Activated CD4-positive, alpha-beta T cell treated with anti-CD3 and anti-CD28 coated beads, Interleukin-2, Interleukin-4, amounts not matched to agents 100 ng/mL and 50 ng/mL, durations not matched to agents 16 hours and 8 hours (primary cell): ENCODE measurements at places on chromosomes 16 and 17.
A peak's percentile ranks its signal among the peaks of the same experiment; 100 is the strongest.

- DNase-seq: peak; percentile 44
These were observed 92.4 kb downstream of the RGS9 start for GRCh38 chr17:65229621-65229995.

DNA sequence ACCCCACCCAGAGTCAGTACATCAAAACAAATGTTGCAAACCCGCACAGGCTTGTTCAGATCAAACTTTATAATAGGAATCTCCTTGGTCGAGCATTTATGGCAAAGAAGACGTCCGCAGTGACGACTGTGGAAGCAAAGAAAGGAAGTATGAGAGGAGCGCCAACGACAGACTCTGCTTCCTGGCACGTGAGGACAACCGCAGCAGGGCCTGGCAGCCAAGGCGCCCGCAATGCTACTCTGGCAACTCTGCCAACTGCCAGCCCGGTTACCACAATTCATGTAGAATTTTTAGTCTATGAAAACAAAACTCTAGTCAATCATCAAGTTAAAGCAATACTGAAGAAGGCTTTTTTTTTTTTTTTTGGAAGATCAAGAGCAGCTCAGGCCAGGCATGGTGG lies 24.8 kb downstream of the CYB5D2 start:
- no peak for DNase-seq

DNA sequence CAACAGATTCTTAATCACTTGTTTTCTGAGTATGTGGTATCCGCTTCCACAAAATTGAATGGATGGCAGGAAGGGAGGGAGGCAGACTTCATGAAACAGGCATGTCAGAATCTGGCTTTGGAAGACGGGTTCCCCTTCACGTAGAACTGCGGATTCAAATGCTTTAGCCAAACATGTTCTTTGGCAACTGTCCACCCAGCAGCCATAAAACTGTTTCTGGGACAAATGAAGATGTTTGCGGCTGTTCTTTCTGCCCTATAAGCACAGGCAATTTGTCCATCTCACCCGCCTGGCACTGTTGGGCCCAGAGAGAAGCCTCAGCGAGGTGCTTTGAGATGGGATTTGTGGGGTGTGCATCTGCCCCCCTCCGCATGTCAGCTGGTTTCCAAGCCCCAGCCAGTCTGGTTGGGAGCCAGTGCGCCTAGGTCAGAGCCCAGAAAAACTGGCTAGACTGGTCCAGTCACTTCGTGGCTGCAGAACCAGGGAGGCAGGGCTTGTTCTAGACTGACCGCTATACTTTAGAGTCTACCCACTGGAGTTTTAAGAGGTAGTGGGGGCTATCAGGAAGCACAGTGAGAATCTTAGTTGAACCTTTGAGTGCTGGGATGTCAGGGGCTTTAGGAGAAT lies 6.3 kb downstream of the CRHR1 start:
- DNase-seq: no peak

DNA sequence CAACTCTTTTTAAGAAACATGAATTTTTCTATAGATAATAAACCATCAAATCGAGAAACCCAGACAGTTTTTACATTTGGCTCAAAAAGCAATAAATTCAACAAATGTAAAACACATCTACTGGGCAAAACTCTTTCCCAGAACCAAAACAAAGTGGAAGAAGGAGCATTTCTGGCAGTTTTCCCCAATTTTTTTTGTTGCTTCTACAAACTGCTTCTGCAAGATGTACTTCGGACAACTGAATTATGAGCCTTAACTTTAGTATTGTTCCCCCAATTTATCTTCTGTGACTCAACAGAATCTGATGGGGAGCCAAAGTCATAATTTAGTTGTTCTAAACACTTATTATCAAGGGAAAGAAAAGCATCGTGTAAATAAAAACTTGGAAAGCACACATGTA lies 1047.2 kb downstream of the CDH11 start:
- DNase-seq: no peak

DNA sequence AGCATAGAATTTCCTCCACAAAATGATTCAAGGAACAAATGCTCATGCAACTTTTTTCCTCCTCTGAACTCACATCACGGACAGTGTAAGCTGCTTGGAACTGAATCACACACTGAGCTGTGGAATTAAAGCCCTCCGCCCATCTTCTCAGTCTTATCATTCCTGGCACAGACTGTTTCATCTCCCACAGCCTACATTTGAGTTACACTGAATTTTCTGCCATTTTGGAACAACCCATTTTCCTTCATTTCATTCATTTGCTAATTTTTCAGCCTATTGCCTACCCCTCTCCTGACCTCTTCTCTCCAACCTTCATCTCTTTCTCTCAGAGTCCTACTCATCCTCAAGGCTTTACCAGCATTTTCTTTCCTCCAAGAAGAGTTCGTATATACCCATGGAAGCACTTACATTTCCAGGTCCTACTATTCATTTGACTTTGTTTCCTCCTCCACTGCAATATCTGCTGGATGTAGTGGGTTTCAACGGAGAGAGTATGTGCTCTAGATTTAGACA lies 39.1 kb upstream of the TOM1L1 start:
- no peak for DNase-seq

GRCh38 chr16:5032748-5033167 lies 977 bp downstream of the NAGPA start:
- DNase-seq: no peak

DNA sequence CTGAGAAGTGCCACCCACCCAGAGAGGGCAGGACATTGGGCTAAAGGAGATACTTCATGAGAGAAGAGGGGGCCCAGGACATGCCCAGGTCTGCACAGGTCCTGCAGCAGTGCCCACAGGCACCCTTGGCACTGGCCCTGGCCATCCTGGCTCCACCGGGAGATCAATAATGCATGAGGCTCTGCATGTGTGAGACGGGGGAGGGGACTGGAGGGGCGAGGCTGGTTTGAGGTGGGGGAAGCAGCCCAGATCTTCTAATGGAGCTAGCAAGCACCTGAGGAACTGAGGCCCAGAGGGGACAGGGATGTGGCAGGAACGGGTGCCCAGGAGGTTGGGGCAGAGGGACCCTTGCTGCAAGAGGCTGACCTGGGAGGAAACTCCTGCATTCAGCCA lies 567 bp downstream of the OSBPL7 start:
- no peak for DNase-seq

GRCh38 chr17:77476931-77477805 lies 336.4 kb downstream of the SEC14L1 start:
- DNase-seq: peak; percentile 45

DNA sequence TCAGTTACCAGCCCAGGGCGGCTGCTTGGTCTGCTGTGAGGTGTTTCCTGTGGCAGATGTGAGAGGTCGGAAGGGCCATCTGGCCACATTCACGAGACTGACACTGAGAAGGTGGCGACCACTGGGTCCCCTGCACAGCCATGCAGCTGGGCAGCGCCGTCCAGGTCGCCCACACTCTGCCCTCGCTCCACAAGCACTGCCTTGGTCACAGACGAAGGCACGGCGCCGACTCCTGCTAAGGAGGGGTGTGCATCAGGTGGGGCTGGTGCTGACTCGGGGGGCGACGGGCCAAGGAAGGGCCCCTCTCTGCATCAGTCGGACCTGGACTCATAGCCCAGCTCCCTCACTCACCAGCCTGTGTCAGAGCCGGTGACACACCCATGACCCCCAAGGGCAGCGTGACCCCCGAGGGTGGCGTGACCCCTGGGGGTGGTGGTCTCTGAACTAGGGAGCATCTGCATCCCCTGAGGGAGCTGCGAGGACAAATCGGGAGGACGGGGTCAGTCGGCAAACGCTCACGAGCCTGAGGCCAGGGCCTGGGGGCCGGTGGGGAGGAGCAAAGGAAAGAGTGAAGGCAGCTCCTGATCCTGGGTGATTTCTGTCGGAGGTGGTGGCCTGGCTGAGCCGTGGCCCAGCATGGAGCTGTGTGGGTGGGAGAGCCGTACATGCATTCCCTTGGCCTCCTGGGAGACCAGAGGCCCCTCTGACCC lies 30.4 kb downstream of the NME3 start:
- DNase-seq: no peak

DNA sequence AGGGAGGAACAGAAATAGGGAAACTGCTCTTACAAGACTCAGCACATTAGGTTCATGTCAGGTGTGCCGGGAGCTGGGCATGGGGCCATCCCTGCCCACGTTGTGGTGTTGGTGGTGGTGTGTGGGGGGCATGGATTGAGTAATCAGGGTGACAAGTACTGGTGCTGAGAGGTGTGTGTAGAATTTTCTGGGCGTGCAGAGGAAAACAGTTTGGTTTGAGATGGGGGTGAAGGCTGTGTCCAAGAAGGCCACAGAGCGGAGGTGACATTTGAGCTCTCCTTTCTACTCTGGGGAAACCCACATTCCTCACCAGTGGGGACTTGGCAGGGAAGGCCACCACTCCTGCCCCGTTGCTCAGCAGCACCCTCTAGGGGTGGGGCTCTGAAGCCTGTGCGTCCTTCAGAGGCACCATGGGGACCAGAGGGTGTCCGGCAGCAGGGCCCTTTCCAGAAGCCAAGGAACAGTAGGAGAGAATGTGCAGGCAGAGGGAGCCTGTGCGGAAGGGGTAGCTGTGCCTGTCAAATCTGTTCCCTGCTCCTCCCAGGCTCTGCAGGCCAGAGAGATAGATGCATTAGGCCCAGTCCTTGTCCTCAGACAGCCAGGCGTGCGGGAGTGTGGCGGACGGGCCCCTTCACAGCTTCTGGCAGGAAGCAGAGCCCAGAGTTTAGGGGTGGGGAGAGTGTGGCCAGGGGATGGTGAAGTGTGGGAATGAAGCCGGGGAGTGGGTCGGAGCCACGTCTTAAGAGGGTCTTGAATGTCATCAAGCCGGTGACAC lies 48.7 kb upstream of the GSE1 start:
- peak; percentile 30 for DNase-seq

DNA sequence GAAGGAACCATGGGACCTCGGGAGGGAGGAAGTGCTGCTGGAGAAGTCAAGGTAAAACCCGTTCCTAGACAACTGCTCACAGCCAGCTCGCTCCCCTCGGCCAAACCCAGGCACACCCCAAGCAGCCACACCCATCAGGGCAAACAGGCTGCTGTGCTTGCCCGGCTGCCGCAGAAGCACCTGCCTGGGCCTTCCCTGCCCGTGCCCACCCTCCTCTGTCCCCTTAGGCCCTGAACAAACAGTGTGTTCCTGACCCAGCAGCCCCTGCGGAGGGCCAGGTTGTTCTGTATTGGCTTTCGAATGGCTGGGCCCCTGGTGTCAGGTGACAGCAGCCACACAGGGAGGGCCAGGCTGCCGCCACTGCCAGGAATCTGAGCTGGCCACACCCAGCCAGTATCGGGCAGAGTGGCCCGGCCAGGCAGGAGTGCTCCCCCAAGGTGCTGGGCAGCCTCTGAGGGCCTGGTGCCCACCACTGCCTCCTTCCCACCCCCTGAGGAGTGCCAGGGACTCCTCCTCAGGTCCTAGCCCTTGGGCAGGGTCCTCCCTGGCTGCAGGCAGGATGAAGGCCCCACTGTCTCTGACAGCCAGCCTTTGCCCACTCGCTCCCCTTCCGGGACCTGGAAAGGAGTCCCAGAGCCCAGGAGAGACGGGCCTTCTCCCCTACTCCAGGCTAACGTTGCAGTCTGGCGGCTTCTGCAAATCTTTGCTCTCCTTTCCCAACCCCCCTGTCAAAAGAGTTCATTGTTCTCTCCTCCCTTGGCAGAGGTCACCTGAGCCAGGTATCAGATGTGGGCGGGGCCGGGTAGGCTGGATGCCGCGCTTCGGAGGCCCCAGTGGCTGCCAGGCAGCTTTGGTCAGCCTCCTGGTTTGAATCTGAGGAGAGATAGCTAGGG lies 24.0 kb downstream of the LLGL2 start:
- no peak for DNase-seq

DNA sequence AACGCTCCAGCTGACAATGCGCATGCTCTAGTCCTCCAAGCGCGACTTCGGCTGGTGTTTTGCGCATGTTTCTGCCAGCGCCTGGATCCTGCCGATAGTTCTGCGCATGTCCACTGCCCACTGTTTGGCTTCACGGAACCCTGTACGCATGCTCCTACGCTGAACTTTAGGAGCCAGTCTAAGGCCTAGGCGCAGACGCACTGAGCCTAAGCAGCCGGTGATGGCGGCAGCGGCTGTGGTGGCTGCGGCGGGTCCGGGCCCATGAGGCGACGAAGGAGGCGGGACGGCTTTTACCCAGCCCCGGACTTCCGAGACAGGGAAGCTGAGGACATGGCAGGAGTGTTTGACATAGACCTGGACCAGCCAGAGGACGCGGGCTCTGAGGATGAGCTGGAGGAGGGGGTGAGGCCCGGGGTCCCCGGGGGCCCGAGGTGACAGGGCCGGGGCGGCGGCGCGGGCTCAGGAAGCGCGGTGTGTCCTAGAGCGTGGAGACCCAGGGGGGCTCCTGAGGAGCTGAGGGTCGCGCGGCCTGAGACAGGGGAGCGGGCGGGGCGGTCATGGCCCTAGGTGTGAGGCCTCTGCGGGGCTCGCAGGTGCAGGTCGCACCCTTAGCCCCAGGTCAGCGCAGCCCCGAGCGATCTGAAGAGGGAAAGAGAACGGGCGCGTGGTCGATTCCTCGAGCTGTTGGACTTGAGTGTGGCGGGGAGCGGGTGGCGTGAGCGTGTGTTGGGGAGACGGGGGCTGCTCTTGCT lies at the start of the genes RPS6KB1 and TUBD1:
Gene RPS6KB1, plus strand, starts transcription at position 198 of the 752 bp plus-strand sequence. Its CDS starts 64 bp downstream, at position 262.
Gene TUBD1, minus strand, starts transcription at position 20 of the 752 bp plus-strand sequence. CDS start 1,941 bp downstream, outside the sequence.
- DNase-seq: peak; percentile 99

GRCh38 chr16:88461331-88462269 lies 8.5 kb downstream of the ZFPM1 start:
- no peak for DNase-seq

GRCh38 chr17:68398691-68399637 lies 58.3 kb downstream of the WIPI1 start:
- peak; percentile 64 for DNase-seq

DNA sequence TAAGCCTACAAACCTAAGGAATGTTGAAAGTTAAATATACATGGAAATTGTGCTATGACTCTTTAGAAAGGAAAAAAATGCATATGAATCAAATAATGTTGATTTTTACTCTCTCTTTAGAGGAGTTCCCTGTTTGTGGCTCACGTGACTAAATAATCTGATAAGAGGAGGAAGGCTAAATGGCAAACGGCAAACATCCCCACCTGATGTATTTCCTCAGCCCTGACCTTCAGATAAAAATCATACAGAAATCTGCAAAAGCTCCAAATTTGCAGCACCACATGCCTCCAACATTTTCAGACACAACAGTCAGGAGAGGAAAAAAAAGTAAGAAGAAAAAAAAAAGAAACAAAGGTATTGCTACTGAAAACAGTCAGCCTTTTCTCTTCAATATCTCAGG lies 423.0 kb upstream of the PSMD7 start:
- DNase-seq: no peak

DNA sequence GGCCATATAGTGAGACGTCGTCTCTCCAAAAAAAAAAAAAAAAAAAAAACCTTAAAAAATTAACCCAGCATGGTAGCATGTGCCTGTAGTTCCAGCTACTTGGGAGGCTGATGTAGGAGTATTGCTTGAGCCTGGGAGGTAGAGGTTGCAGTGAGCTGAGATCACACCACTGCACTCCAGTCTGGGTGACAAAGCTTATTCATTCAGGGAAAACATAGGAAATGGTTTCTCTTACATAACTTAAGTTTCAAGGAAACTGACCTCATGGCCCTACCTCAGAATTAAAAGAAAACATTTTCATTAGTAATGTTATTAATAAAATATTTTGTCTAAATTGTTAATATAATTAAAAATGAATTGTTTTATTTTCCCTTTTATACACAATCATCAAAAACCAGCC lies 31.4 kb downstream of the COG1 start:
- peak; percentile 28 for DNase-seq

DNA sequence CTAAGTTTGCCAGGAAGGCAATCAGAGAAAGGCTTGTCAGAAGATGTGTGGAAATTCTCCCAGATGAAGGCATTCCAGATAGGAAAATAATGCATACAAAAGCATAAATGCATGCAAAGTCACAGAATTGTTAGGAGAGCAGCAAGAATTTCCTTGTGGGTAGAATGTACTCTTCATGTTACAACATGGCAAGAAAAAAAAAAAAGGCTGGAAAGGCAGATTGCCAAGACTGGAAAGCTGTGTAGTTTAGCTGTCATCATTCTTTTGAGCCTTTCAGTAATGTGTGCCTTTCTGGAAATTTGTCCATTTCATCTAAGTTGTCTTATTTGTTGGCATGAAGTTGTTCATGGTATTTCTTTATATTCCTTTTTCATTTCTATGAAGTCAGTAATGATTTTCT lies 71.0 kb upstream of the EFCAB3 start:
- no peak for DNase-seq
